ENCODE measurements at places on chromosomes 1 and 21.
A peak's percentile ranks its signal among the peaks of the same experiment; 100 is the strongest.

DNA sequence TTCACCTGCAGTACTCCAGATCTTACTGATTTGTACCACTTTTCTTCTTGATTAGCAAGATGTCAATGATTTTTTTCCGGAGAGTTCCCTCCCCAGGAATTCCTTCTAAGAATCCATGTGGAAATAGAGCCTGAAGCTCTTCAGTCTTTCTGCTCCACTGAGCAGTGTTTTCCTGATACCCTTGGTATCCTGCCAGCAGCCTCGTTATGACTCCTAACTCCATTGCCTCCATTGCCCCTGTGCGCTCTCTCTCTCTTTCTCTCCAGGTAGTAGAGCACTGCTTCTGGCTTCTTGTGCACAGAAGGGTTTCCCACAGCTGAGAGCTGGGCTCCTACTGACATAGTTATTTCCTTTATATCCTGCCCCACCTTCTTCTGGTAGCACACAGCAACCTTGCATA, 12.2 kb downstream of the UBE2U start:
- DNase-seq, result peak; percentile 76

DNA sequence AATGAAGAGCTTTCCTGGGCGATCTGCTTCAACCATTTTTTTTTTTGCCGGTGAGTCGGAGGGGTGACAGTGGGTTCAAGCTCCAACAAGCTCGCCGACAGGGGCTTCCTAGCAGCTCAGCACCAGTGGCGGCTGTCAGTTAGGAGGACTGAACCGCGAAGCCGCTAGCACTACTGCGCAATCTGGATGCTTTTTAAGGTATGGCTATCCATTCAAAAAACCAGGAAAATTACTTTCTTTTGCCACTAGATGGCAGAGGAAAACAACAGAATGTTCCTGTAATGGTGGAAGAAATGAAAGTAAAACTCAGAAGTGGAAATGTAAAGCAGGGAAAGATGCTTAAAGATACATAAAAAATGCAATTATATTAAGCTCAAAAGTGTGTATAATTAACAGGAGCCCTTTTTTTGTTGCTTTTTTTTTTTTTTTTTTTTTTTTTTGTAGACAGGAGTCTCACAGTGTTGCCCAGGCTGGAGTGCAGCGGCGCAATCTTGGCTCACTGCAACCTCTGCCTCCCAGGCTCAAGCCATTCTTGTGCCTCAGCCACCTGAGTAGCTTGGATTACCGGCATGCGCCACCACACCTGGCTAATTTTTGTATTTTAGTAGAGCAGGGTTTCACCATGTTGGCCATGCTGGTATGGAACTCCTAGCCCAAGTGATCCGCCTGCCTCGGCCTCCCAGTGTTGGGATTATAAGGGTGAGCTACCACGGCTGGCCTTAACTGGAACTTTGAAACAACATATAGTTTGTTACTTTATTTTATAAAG, 8.5 kb downstream of the KYAT3 start:
- DNase-seq, result peak; percentile 62

GRCh38 chr1:31745096-31745945, 18.8 kb downstream of the ADGRB2 start:
- peak; percentile 61 for DNase-seq

DNA sequence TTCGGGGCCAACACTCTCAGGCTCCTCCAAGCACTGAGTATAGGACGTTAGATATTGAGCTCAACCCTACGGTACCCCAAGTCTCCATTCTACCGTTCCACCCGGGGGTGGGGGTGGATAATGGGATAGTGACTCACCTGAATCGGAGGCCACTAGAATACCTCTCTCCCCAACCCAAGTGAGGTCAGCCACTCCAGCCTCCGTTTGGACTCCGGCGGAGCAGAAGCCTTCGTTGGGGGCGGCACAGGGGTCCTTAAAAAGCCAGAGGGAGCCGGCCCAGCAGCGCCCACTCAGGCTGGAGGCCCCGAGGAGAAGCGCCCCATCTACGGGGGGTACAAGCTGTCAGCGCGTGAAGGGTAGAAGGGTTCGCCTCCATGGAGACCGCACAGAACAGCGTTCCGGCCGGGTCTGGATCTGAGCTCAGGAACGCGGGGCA, 556 bp downstream of the WDR77 start:
- peak; percentile 34 for DNase-seq

DNA sequence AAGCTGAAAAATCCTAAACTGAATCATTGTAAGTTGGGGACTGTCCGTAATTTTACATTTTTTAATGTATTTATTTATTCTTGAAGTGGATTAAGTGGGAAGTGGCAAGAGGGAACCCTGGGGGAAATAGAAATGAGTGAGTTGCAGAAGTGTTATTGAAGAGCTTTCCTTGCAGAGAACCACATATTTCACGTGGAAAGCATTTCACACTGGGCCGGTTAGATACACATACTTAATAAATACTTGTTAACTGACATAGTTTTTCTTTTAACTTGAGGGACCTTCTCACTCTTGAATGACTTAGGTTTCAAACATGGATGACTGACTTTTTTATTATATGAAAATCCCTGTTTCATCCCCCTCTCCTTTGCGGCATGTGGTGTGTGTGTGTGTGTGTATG, 239.3 kb downstream of the LMO4 start:
- DNase-seq, result no peak

DNA sequence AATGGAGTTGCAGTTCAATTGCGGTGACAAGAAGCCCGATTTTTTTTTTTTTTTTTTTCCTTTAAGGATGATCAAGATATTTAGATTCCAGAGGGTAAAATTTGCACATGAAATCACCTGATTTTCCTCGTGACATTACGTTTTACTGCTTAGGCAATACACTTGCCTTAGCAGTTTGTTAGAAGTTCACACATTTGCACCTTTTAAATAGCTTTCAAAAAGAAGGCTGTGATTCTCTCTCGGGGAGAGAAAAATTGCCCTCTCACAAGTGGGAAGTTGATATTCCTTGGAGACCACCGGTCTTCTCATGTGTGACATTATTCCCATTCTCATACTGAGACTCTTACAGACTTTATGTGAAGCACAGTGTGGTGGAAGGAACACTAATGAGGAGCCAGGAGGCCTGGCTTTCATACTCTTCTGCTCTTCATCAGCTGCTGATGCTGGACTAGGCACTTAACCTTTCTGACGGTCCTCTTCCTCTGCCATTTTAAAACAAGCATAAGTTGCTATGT, 69.8 kb upstream of the HSPA13 start:
- DNase-seq, result no peak

GRCh38 chr1:234582681-234583301, 27.2 kb downstream of the IRF2BP2 start:
- no peak for DNase-seq

DNA sequence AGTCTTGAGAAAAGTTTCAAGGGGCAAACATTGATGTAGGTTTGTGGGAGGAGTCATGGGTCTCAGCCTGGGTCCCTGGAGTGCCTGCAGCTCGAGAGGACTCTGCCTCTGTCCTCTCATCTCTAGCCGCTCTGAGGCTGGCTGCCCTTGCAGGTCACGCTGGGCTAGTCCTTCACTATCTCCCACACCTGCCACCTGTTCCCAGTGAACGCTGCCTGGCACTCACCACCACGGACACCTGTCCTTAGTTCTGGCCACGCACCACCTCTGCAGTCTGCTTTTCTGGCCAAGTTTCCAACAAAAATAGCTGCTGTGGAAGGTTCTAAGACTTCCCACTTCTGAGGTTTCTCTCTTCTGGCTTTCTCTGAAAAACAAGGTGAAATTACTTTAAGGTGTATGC, 52.5 kb downstream of the SH3BGR start:
- no peak for DNase-seq

DNA sequence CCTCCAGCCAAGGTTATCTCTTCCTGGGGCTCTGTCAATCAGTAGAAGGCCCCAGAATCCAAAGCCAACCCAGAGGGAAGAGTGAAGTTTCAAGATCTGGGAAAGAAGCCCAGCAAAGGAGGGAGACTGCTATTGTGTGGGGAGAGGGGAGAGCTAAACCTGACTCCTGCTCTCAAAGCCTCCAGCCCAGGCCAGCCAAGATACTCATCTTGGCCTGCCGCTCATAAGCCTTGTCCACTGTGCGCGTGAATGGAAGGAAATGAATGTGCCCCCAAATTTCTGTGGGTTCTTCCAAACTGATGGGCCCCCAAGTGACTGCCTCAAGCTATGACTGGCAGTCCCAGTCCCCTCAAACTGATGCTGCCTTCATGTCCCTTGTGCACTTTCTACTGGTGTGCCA, 2.0 kb downstream of the PLXNA2 start:
- no peak for DNase-seq
